Epithelial cell of esophagus (primary cell): ENCODE measurements at places on chromosomes 16 and 17.

DNA sequence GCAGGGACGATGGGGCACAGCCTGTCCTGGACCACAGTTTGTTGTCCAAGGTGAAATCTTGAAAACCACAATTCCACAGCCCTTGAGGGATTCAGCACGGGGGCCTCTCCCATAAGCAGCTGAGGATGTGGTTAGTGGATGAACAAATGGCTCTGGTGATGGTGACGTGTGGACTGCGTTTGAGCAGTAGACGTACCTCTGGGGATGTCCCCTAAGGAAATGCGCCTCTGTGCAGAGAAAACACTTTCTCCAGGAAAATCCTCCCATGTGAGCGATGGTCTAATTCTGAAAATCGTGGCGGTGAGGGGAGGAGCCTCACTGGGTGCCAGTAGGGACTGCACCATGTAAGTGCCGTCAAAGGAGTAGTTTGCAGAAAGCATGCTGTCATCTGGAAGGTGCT, 2.7 kb upstream of the SEPTIN12 start:
- no peak for DNase-seq

GRCh38 chr17:56762988-56763387, 70.7 kb downstream of the C17orf67 start:
- DNase-seq, result no peak

GRCh38 chr17:50189550-50190292, 11.7 kb downstream of the COL1A1 start:
- no peak for DNase-seq

DNA sequence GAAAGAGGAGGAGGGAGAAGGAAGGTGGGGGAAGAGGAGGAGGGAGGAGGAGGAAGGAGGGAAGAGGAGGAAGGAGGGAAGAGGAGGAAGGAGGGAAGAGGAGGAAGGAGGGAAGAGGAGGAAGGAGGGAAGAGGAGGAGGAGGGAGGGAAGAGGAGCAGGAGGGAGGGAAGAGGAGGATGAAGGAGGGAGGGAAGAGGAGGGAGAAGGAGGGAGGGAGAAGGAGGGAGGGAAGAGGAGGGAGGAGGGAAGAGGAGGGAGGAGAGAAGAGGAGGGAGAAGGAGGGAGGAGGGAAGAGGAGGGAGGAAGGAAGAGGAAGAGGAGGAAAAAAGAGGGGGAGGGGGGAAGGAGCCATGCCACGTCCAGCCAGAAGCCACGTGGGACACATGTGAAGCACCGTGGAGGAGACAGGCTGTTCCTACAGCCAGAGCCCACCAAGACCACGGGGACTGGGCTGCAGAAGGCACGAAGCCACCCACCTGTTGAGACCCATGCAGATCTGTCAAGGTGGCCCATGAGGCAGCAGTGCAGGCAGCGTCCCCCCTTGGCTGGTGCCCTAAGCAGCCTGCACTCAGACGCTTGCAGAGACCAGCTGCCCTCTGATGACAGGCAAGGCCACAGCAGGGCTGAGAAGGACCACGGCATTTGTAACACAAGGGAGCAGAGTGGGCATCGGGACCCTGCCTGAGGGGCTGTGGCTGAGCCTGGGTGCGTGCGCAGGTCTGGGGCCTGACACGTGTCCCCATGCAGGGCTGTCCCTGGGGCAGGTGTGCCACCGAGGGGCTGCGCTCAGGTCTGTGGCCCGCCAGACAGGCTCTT, 10.3 kb downstream of the NDUFAF8 start:
- DNase-seq, result no peak

DNA sequence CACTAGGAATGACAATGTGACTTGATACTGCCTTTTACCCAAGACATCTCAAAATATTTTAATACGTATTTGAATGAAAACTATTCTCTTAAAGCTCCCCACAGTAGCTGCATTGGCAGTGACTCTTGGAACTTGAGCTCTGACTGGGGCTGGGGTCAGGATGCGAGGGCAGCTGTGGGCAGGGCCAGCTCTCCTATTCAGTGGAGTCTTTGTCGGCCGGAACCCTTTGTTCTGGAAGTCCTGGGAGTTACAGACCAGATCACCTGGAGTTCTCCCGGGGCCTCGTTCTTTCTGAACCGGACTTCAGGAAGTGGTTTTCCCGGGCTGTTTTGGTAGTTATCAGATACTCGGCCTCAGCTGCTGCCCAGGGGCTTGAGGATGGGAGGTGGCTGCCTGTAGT, 84.9 kb downstream of the NPIPB11 start:
- DNase-seq, result no peak
